ENCODE measurements at places on chromosomes 12 and 14.
A peak's percentile ranks its signal among the peaks of the same experiment; 100 is the strongest.

DNA sequence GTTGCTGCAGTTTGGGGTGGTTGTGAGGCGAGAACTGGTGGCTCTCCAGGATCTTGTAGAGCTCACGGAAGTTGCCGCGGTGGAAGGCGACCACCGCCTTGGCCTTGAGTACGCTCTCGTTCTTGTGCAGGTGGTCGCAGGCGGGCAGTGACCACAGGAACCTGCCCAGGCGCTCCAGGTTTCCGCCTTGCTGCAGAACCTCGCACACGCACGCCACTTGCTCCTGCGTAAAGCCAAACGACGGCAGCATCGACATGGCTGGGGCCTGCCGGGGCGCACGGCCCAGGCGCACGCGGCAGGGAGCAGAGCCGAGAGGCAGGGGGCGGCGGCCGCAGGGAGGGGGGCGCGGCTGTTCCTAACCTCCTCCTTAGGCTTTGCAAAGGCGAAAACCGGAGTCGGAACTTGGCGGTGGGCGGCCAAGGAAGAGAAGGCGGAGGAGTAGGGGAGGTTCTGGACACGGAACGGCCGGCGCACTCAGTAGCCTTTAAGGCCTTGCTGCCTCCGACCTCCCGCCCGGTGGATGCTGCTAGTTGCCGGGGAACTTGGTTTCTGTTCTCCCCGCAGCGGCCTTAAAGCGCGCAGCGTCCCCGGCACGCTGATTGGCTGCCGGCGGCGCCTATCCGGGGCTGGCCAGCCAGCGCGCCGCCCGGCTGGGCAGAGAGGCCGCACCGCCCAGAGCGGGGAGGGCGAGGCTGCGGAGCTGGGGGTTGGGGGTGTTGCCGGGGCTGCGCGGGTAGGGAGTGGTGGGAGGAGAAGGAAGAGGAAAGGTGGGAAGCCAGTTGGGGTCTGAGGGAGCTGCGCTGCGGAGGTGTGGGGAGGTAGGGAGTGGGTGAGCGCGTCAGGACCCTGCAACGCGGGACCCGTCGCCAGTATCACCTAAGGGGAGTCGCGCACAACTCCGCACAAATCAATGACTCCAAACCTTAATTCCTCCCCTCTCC, at the start of gene SIX1:
TSS of gene SIX1 (minus strand) at position 544 of the 941 bp plus-strand sequence. CDS start at position 256, 288 bp downstream.
- peak; percentile 95 for DNase-seq

DNA sequence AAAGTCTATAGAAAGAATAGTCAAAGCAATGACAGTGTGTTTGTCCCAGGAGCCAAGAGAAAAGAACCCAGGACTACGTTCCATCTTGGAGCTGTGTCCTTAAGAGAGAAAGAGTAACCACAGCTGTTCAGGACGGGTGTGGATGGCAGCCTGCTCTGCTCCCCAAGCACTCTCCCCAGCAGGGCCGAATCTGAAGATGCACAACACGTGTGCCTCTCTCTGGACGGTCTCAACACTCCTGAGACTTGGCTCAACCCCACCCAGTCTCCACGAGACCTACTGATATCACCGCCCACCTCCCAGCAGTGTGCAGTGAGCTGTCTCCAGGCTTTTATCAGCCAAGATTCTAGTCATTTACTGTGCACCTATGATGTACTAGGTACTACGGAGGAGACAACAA, 27.3 kb upstream of the ANO2 start:
- no peak for DNase-seq

DNA sequence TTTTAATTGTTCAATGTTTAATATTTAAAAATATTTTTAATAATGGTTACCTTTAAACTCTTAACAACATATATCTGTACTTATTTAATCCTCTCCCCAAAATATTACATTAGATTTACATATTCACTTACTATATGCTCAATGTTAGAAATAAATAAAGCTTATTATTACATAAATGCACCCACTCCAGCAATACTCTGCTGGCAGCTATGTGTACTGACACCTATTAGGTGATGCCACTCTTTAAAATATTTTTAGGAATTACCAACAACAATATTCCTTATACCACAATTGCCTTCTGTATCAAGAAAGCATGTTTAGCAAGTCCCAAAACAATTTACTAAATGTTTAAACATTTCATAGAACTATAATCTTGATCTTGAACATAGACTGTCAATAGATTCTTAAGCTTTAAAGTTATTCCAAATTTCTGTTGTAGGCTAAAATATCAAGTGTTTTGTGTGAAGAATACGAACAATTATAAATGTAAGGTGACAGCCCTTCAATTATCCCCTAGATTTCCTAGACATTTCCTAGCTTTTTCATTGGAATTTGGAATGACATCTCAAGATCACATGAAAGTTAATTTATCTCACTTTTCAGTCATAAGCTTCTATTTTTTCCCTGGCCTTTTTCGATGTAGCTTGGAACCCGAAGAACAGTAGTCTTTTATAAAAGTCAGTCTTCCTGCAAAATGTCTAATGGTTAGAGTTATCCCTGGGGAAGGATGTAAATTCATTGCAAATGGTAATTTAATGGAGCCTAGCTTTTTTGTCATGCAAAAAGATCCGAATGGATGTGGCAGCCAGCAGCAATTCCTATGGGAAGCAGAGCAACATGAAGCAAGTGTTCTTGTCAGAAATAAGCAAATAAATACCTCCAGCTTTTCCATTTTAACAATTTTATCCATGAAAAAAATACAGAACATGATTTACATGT, 907.5 kb upstream of the ATXN7L3B start:
- DNase-seq: peak; percentile 40

- DNase-seq: no peak
Observed at GRCh38 chr12:101670007-101670671, 27.3 kb upstream of the CHPT1 start.

GRCh38 chr14:36988989-36989388, 183.4 kb downstream of the SLC25A21 start:
- no peak for DNase-seq

DNA sequence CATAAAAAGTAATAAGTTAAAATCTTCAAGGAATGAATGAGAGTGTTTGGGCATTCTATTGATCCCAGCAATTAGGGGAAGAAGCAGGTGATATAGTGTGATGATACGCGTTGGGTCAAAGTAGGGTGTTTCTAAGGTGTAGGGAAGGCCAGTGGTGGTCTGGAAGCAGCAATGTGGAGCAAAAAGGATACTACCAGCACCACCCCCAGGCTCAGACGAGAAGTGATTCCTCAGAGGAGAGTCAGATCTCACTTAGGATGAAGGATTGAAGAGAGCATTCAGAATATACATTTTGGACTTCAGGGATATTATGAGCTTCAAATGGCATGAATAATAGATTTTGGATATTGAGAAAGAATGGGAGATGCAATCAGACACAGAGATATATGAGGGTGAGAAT, 497.6 kb downstream of the RMST start:
- DNase-seq: peak; percentile 41

- DNase-seq: no peak
Observed at GRCh38 chr14:89648510-89648909, 231.5 kb upstream of the FOXN3 start.

DNA sequence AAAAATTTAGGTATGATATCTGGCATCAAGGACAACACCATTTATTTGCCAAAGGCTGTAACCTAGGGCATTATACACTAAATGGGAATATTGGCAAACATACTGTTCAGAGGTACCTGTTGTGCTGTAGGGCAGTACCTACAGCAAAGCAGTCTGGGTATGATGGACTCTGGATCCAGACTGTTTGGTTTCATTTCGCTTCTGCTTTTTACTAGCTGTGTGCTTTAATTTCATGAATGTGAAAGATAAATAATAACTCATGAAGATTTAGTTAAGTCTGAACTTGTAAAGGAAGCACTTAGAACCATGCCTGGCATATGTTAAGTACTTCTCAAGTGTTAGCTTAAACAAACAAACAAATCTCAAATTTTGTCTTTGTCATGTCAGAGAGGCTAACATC, 17.7 kb upstream of the SLC38A2 start:
- DNase-seq: no peak

DNA sequence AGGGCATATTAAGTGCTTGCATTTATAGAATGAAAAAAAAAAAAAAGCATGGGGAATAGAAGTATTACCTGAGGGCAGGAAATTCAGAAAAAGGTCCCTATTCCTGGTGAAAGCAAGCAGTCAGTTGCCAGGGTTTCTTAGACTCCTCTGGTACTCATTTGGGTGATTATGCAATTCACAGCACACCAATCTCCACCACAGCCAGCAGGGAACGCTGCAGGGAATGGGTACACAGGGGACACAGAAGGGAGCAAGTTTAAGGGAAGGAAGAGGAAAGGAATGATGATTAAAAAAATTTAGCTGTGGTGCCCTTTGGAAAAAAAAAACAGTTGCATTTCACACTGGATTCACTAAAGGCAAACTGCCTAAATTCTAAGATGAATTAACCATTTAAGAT, 14.2 kb downstream of the BLTP3B start:
- peak; percentile 69 for DNase-seq

DNA sequence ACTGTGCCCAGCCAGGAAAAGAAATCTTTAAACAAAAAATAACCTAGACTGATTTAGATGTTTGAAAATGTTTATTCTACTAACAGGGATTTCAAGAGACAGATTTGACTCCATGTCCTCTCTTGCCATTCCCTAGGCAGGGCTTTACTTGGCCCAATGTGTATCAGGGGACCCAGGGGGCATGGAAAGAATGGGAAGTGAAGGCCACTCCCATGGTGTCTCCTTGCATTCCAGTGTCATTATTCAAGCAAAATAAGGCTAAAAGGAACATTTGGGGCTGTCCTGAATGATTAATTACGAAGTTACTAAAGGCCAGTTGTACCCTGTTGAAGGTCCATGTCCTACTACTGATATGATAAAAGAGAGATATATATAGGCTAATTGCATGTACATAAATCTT, 151.9 kb upstream of the ATF7IP start:
- no peak for DNase-seq

DNA sequence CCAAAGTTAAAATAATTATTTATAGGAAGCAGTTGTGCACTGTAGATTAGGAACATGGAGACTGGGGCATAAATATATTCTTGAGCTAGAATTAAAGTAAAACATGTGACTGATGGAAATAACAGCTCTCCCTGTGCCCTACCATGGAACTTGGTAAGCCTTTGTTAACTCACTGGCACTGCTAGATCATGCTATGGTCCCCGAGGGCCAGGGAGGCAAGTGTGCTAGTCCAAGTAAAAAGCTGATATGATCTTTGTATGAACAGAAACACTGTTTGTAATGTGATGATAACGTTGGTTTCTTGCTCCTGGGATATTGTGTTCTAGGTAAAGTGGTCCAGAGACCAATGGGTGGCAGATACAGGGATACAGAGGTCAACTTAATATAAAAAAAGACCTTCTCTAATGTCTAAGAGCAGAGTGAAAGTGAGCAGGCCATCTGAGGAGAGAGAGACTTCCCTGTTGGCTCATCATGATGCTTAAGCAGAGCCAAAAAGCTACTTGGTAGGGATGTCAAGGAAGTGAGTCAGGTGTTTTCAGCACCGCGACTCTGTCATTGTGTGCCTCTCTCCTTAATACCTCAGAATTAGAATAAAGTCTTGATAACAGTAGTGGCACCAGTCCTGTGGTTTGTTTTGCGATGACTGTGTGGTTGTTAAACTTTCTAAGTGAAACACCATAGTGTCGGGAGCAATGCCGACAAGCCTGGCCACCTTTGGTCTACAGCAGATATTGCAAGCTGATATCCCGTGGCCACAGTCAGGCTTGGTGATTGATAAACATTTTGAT, 27.6 kb downstream of the BICD1 start:
- no peak for DNase-seq

DNA sequence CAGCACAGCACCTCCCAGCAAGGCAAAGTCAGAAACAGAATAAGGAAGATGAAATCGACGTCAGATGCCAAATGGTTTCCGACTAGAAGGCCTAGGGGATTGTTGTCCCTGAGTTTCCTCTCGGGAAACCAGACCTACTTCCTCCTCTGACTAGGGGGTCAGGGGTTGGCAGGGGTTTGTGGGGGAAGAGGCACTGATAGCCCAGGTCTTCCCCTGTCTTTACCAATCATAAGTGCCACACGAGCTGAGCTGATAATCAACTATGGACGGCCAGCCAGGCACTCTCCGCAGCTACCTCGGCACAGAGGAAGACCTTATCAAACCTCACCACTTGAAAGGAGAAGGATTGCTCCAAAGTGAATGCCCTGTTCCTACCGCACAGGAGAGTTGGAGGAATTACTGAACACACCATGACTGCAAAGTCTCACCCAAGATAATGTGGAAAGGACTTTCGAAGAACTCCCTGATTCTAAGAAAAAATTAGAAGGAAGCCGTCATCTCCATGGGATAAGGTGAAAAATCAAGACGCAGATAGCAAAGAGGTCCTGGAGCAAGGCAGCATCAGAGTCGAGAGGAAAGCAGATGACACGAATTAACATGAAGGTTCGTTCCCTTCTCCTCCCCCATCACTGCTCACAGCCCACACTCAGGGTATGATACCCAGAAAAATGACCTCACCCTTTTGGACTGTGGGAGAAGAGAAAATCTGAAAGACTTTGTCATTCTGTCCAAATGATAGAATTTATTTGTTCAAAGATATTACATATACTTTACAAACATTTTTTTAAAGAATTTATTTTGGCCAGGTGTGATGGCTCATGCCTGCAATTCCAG, 77.7 kb upstream of the MED13L start:
- DNase-seq: no peak

DNA sequence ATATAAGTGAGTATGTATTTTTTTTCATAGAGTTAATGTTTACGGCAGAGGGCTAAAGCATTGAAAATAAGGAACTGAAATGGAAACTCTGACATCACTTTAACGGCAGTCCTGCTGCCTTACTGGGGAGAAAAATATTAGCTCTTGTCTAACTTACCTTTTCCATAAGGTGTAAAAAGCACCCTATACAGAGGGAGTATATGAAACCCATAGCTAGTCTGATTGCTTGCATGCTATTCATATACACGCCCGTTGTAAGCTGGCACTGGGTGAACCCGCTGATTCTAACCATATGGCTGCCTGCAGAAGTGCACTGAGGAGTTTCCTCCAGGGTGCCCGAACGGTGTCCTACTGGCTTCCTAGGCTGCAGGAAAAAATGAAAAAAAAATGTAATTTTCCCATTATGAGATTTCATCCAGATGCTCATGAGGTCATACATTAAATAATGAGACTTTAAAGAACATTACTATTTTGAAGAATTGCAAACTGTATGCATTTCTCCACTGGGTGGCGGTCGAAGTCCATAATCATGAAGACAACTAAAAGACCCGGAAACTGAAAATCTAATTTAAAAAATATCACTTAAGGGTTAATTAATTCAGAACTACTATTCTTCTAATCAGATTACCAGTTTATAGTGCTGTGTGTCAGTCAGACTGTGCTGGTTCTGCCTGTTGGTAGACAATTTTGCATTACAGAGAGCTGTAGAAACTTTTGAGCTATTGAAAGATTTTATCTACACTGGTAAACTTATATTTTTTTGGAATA, 144.7 kb downstream of the ALX1 start:
- DNase-seq: no peak

- no peak for DNase-seq
Observed at GRCh38 chr12:66624806-66625205, 54.1 kb downstream of the GRIP1 start.

DNA sequence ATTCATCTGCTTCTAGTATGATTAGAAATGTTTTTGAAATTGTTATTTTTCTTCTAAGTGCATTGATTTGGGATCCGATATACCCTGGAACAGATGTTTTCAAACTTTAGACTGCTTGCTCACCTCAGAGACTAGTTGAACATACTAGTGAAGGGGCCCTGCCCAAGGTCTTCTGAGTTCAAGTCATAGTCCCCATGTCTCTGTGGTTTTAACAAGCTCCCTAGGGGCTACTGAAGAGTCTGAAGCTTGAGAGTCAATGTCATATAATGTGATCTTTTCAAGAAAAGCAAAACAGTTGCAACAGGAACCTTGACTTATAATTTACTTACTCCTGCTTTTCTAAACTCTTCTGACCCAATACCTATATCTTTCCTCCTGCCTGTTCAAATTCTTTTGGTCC, 7.5 kb upstream of the UBE2N start:
- no peak for DNase-seq

GRCh38 chr14:79631276-79631675, 580.0 kb downstream of the DIO2 start:
- DNase-seq: peak; percentile 74
